ENCODE measurements at places on chromosomes 6 and 20.

GRCh38 chr6:45513213-45513618 lies 135.5 kb upstream of the SUPT3H start:
- DNase-seq, result no peak

- DNase-seq, result no peak
Measured at GRCh38 chr20:61042506-61043385, 209.3 kb upstream of the CDH4 start.

DNA sequence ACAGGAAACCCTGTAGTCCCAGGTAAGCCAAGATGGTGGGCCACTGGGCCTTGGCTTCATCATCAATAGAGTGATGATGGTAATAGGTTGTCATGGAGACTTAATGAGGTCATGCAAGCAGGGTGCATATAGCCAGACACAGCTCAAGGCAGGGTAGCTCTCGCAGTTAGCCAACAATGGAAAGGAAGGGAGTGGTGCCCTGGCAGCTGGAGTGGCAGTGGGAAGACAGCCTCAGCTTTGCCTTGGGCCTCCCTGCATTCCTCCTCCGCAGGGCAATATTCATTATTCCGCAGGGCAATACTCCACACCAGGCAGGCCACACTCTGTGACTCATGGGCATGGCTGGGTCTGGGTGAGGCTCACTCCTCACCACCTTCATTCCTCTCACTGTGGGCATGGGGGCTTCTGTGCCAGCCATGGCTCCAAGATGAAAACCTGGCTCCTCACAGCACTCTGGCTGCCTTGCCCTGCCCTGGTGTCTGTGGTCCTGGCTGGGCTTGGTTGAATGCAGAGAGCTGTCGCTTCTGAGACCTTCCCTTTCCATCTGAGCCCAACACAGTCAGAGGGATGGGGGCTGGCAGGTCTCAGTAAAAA lies 163.1 kb upstream of the PMEPA1 start:
- DNase-seq, result no peak

GRCh38 chr6:144897441-144897921 lies 612.3 kb downstream of the UTRN start:
- DNase-seq, result no peak

DNA sequence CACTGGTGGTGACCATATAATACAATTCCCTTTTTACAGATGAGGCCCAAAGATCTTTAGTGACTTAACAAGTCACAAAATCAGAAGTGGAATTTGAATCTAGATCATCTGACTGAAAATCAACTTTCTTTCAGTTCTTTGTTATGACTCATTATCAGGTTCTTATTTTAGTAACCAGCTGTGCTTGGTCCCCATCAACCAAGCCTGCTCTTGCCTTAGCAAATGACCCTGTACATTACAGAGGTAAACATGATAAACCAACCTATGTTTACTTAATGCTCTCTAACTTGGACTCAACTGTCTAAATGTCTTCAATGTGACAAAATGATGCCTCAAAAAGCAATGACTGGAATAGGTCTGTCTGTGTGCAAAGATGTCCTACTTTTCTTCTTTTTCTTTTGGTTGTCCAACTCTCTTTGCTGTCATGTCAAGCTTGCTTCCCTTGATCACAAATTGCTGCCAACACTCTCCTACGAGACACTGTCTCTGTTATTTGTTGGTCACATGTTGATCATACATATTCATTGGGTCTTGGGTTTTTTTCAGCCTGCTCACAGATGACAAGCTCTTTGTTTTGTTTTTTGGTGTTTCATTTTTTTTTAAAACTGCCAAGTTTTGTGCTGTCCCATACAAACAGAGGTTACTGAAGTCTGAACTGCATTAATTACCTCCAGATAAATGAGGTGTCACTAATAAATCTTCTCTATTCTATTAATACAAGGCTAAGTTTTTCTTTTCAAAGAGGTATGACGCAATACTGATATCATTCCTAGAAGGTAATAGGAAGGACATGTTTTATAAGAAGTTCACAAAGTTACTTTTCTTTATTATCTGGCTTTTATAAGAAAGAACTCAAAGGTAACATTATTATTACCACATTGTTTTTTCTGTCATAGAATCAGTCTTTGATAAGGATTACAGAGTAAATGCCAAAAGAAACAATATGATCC lies 62.2 kb upstream of the PLN start:
- DNase-seq, result no peak

- no peak for DNase-seq
Measured at GRCh38 chr6:168602576-168602975, 161.6 kb downstream of the SMOC2 start.

GRCh38 chr6:147382945-147383554 lies 125.4 kb upstream of the SAMD5 start:
- DNase-seq, result no peak

- DNase-seq, result no peak
Measured at GRCh38 chr6:25659633-25660368, 7.8 kb downstream of the SCGN start.

DNA sequence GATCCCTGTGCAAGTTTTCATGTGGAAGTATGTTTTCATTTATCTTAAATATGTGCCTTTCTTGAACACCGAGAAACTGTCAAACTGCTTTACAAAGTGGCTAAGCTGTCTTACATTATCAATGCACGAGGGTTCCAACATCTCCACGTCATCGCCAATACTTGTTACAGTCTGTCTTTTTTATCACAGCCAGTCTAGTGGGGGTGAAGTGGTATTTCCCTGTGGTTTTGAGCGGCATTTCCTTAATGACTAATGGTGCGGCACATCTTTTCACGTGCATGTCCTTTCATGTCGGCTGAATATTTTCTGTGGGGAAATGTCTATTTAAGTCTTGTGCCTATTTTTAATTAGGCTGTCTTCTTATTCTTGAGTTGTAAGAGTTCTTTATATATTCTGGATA lies 280.4 kb downstream of the FOXC1 start:
- DNase-seq, result no peak

Data from gastrocnemius medialis (tissue), 4 donors.